ENCODE measurements at places on chromosomes 2 and 18.

- DNase-seq = no peak
These were observed 90.4 kb downstream of the MOGAT1 start for GRCh38 chr2:222761888-222762287.

DNA sequence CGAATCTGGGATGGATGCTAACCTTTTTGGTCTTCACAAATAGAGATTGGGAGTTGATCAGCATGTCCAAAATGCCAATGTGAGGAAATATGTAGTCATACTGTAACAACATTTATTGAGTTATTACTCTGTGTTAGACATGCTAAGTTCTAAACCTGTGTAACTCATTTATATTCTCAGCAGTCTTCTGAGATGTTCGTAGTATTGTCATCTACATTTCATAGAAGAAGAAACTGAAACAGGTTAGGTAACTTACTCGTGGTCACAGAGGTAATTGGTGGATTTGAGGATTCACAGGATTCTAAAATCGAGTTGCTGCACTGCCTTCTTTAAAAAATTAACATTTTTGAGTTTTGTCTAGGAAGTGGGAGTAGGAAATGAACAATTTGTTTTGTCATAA lies 162.1 kb downstream of the UBE2E3 start:
- no peak for DNase-seq

- DNase-seq = no peak
These were observed 270.3 kb downstream of the MREG start for GRCh38 chr2:215743066-215743465.

DNA sequence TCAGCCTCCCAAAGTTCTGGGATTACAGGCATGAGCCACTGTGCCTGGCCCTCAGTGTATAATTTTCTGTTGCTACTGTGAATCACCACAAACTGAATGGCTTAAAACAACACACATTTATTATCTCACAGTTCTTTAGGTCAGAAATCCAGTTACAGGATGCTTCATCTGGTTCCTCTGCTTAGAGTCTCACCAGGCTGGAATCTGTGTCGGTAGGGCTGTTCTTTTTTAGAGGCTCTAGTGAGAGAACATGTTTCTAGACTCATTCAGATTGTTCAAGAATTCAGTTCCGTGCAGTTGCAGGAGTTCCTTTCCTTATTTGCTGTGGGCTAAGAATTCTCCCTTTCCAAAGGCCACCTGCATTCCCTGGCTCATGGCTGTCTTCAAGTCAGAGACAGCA lies 22.2 kb downstream of the CCDC121 start:
- no peak for DNase-seq

All from naive B cell (primary cell).